ENCODE measurements at places on chromosomes 4 and X.

DNA sequence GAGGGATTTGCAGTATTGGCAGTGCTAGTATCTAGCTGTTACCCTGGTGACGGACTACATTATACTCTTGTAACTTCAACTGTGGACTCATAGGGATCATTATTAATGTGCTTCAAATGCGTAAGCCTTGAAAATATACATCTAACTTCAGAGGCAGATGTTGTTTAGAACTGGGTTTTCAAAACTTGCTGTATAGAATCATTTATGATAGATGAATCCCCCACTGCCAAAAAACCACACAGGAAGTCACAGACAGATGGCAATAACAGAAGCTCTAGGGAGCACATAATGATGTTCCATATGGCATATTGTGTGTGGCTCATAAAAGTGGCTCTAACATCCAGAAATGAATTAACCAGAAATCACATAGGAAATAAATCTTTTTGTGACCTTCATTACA, 62.3 kb upstream of the RELL1 start:
- no peak for DNase-seq

DNA sequence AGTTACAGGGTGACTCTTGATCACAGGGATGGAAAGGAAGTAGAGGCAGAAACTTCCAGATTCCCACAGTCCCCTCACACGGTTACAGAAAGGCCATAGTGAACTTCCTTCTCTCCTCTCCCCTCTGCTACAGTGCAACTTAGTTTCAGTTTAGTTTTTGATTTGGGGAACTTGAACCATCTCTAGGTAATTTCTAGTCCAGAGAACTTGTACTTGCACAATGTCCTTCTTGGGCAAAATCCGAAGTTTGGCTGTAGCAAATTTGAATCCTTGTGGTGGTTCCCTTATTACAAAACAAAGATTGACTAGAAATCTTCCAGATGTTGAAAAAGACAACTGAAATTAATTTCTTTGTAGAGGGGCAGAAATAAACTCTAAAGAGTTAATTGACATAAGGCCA, 1.2 kb upstream of the BLTP1 start:
- DNase-seq = no peak

DNA sequence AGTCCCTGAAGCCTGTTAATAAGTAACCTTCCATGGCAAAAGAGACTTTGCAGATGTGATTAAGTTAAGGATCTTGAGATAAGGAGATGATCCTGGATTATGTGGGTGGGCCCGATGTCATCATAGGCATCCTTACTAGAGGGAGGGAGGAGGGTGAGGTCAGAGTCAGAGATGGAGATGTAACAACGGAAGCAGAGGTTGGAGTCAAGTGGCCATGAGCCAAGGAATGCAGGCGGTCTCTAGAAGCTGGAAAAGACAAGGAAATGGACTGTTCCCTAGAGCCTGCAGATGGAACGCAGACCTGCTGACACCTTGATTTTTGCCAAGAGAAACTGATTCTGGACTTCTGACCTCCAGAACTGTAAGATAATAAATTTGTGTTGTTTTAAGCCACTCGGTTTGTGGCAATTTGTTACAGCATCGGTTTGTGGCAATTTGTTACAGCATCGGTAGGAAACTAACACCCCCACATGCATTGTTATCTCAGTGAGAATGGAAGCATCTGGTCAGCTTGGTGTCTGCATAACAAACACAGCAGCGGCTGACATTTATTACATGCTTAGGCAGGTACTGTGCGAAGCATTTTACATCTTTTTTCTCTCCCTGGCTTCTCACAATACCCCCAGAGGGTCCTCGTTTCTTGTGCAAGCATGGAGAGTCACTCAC, 55.6 kb downstream of the CLDN34 start:
- no peak for DNase-seq

- DNase-seq = no peak
Observed at GRCh38 chr4:1759818-1760223, 33.3 kb upstream of the FGFR3 start.

DNA sequence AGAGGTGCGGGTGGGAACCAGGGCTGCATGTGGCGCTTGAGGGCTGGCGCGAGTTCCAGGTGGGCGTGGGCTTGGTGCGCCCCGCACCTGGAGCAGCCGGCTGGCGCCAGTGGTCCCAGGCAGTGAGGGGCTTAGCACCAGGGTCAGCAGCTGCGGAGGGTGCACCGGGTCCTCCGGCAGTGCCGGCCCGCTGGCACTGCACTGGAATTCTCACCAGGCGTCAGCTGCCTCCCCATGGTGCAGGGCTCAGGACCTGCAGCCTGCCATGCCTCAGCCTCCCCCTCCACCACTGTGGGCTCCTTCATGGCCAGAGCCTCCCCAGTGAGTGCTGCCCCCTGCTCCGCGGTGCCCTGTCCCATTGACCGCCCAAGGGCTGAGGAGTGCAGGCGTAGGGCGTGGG, 174.0 kb downstream of the ADAM29 start:
- no peak for DNase-seq

DNA sequence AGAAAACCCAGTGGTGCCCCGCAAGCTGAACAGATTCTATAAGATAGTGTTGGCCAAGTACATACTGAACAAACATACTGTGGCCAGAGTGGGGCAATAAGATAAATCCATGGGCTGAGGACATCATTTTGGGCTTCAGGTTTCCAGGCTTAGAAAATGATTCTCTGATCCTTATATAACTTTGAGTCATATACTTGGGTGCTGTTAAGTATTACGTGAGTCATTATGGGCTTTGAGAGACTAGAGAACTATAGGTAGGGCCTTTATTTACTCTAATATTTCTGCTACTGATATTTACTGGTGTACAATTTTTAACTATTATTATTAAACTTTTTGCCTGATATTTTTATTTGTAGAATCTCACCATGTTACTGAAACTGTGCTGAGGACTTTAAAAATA, 586.1 kb downstream of the CENPC start:
- no peak for DNase-seq

DNA sequence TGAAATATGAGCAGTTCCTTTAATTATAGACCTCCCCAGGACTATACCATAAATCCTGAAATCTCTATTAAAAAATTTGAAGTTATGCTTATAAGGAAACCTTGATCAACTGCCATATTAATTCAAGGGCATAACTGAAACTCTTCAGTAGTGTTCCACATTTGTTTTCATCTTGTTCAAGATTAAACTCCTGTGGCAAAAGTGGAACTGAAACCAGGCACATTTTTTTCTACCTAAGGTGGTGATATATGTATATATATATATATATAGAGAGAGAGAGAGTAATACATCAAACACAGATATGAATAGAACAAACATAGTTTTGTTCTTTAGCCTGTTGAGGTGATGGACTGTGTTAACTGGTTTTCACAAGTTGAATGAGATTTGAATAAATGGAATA, 287.9 kb downstream of the DACH2 start:
- no peak for DNase-seq

DNA sequence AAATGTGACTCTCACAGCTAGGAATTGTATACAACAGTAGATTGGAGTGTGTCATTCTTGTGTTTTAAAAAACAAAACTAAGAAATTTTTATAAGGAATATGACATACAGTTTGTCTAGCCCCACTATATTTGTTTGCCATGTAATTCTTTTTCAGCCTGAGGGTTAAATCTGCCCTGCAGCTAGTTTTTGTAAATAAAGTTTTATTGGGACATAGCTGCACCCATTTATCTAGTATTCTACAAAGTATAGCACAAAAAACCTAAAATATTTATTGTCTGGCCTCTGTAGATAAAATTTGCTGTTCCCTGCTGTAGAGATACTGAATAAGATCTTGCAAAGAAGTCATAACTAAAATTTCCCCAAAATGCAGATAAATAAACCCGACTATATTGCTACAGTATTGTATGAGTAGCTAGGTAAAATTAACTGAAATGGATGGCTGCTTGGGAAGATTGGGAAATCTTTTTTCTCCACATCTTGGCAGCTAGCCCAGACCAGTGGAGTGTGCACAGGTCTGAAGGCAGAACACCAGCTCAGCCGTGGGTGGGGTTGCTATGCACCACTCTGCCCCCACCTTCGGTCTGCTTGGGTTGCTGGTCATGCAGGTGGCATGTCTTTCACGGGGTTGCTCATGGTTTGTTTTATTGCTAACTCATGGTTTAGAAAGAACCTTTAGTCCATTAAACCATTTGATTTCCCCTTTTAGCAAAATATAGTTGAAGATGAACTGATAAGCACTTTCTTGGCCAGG, 127.9 kb downstream of the KLHL8 start:
- DNase-seq = peak; percentile 39

- DNase-seq = no peak
Observed at GRCh38 chr4:30191902-30192301, 528.3 kb upstream of the PCDH7 start.

DNA sequence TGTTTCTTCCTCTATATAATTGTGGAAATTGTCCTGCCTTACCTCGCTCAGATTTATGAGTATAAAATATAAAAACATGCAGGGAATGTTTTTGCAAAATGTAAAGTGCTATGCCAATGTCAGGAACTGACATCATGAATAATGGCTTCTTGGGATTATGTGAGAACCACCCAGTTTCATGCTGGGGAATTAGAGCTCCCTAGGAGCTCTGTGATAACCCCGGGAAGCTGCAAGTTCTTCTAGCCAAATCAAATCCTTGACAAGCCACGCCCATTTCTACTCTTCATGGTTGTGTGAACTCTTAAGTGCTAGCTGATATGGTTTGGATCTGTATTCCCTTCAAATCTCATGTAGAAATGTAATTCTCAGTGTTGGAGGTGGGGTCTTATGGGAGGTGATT, 85.9 kb upstream of the PAK3 start:
- no peak for DNase-seq

GRCh38 chr4:184215709-184216328, 1.9 kb downstream of the ENPP6 start:
- DNase-seq = no peak

GRCh38 chr4:4423706-4424498, 37.0 kb downstream of the NSG1 start:
- DNase-seq = no peak

- no peak for DNase-seq
Observed at GRCh38 chrX:11754958-11755645, 2.9 kb upstream of the MSL3 start.

GRCh38 chr4:71537551-71538065, 198.8 kb downstream of the SLC4A4 start:
- no peak for DNase-seq

- DNase-seq = no peak
Observed at GRCh38 chr4:40325406-40326019, 9.6 kb upstream of the CHRNA9 start.

GRCh38 chr4:39763714-39764572, 66.0 kb downstream of the UBE2K start:
- DNase-seq = no peak

DNA sequence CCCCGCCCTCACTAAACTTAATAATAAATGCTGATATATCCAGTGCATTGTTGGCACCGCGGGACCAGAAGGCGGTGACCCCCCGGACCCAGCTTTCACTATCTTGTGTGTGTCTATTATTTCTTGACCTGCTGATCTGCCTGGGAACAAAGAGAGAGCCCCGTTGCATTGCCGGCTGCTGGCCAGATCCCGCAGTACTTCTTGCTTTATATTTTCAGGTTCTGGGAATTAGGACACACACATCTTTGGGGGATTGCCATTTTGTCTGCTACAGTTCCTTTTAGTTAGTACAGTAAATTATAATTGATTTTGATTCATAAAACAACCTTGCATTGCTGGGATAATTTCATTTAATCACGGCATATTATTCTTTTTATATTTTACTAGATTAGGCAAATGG, 2.2 kb upstream of the RTL8B start:
- DNase-seq = no peak

DNA sequence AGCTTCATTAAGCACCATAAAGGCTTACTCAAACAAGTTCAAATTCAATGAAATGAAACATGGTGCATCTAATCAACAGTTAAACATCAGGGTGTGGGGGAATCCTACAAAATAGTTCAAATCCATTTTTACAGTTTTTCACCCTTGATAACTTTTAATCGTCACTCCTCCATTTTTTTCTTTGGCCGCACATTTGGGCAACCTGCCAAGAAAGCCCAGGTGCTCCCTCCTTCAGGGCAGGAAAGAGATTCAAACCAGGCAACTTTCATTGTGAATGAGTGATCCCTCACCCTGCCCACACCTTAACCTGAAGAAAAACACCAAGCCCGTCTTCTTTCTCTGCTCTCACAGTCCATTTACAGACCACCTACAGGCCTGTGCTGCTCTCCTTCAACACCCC, 24.9 kb downstream of the TRIM61 start:
- DNase-seq = no peak

GRCh38 chr4:52645300-52645699, 13.8 kb downstream of the USP46 start:
- no peak for DNase-seq

DNA sequence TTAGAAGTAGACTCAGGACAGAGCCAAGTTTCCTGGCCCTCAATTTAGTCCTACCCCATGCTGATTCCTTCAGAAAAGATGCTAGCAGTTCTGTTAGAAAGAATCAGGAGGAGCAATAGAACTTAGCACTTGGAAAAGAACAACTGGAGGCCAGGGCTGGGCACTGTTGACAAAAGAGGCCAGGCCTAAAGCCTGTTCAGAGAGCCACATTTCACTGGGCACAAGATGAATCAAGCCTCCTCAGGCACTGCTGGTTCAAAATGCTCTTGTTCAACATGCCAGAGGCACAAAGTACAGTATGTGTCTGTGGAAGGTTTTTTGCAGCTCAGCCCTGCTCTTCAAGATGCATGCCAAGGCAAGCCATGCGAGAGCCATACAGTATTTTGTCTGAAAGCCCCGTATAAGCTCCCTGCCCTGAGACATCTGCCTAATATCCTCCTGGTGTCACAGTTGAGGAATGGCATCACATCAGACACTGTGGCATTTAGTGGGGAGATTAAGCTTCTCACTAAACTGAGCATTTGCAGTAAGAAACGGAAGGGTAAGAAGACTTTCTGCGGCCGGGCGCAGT, 53.7 kb downstream of the RASL11B start:
- DNase-seq = no peak

GRCh38 chr4:5710065-5710960, 688 bp upstream of the EVC start:
- DNase-seq = no peak

- no peak for DNase-seq
Observed at GRCh38 chr4:8725071-8725841, 132.7 kb downstream of the CPZ start.

- DNase-seq = no peak
Observed at GRCh38 chrX:55004231-55004630, 4.1 kb downstream of the APEX2 start.
